ENCODE measurements at places on chromosomes 3 and 15.
A peak's percentile ranks its signal among the peaks of the same experiment; 100 is the strongest.

GRCh38 chr15:40344631-40345120 lies 3.9 kb upstream of the CCDC9B start:
- DNase-seq, result peak; percentile 79

GRCh38 chr3:28840976-28841376 lies 439.9 kb upstream of the RBMS3 start:
- no peak for DNase-seq

GRCh38 chr15:82585072-82585471 lies 44.8 kb upstream of the RPS17 start:
- DNase-seq, result no peak

DNA sequence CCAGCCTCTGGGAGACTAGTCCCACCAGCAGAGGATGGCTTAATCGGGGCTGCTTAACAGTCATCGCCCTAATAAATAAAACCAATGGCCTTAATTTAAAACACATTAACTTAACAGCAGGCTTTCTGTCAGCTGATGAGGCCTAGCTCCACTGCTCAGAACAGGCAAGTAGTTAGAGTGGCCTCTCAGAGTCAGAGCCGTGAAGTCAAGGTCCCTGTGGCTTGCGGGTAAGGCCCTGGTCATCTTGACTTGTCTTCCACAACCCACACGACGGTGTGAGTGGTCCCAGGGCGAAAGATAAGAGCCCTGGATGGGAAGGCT lies 11.8 kb downstream of the XXYLT1 start:
- DNase-seq, result no peak

DNA sequence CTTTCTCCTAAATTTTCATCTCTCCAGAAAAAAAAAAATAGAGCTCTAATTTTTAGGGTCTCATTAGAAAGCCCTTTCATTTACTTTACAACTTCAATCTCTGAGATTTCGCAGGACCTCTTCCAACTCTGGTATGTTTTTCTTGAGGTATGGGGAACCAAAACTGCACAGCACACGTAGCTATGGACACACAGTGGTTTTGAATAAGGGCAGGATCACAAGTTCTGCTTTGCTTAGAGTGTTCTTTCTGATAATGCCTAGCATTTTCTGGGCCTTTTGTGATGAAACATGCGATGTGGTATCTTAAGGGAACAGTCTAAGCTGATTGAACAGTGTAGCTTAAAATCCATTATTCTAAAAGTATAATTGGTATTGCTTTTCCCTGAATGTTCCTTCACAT lies 25.3 kb downstream of the ZNF592 start:
- DNase-seq, result no peak

GRCh38 chr3:181457190-181457589 lies 254.5 kb upstream of the SOX2 start:
- DNase-seq, result no peak

DNA sequence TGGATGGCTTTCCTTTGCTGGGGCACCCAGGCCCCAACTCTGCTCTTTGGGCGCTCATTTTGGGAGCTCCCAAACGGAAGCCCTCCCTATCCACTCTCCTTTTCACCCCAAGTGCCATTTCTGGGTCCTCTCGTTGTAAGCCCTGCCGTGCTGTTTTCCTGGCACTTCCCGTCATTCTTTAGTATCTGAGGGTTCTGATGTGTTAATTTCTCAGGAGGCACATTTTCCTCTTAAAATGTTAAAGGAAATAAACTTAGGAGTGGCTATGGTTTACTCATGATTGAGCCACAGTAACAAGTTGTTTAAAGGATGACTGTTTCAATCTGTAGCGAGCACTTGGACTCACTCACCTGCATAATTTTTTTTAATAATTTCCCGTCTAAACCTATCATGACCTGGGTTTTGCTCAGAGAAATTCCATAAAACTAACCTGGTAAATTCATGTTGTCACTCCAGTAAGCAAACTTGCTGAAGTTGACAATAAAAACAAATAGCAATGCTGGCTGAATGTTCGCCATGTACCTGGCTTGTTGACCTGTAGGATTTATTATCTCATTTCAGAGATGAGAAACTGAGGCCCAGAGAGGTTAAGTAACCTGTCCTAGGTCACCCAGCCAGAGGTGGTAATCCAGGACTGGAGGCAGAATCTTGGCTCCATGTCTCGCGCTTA lies 10.6 kb downstream of the ALDH1A3 start:
- no peak for DNase-seq

DNA sequence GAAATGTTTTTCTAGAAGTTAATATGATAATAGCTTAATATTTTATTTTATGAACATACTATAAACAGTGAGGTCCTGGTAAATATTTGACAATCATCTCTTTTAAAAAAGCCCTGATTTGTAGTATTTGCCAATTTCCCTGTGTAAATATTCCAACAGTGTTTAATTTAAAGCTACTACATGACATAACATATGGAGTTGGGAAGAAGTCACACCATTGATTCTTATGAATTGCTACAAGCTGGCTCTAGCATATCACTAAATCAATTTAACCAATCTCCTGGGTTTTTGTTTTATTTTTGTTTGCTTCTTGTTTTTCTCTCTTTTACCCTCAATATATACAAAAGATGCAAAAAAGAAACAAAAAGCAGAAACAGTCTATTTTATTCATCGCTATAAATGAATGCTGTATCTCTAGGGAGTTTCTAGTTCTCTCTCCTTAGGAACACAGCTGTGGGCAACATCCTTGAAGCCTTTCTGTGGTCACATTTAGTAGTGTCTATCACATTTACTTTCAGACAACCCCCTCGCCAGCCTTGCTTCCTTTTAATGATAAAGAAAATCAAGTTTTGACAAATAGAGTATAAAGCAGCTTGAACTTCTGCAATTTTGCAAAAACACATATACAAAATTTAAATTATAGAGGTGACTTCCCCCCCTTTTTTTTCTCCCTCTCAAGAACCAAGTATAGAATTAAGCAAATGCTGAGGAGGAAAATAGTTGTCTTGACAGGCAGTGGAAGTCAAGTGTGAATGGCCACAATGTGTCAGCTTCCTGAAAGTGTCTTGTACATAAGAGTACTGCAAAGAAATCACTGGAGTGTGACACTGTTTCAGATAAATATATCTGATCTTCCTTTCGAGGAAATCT lies 21.4 kb downstream of the CCR1 start:
- peak; percentile 13 for DNase-seq
